Hindlimb muscle (tissue), 1 donor: ENCODE measurements at places on chromosomes 11 and 22. TPM values are rescaled to one million over a fixed set of nuclear protein-coding genes. Genes with fewer than 3 reads are reported as not detected.

Gene DGCR6L
- 60.6 TPM for polyA plus RNA-seq

Gene OR52E8
- not detected for polyA plus RNA-seq

Gene TRIM48
- not detected for polyA plus RNA-seq

Gene APOL1
- 7.0 TPM for polyA plus RNA-seq

Gene RAG1
- 6.1 TPM for polyA plus RNA-seq

Gene TOLLIP
- polyA plus RNA-seq = 33.9 TPM

DNA sequence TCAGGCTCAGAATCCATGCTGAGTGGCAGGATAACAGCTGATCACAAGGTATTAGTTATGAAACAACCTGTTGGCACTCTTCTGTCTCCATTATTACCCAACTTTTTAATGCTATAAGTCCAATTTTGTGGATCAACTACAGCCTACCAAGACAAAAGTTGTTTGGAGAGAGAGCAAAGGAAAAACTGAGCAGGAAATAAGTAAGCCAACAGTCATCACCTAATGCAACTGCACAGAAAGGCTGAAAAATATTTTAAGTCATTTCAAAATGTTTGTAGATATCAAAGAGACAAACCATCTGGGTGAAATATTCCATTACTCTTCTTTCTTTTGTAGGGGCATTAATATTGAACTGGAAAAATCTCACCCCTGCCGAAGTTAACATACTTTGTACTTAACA lies 41.6 kb downstream of the FDX1 start:
- no peak for DNase-seq

DNA sequence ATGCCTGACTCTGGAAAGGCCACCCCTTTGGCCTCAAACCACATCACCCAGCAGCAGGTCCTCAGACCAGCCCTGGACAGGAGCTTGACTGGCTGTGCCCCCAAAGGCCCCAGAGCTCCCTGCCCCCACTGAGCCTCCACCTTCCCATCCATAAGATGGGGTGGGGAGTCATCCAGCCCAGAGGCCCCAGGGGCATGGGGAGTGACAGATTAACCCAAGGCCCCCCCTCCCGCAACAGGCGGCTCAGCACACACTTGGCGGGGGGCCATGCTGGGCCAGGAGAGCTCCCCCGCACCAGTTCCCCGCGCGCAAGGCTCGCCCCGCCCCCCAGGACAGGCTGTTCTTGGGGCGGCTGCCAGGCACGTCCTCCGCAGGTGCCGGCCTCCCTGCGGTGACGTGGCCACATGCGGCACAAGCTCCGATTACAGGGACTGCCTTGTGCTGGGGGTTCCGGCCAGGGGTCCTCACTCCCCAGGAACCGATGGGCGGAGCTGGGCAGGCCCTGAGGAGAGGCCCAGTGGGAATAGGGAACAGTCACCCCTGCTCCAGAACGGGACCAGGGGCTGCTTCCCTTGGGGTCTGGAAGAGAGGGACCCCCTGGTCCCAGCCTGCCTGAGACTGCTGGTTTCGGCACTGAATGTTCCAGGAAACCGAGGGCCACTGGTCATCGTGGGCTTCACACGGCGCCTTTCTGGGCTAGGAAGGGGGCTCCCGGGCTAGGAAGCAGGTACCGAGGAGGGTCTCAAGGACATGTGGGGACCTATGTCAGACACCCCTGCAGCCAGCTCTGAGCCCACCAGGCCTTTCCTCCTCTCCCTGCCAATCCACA lies 5.1 kb upstream of the CDKN1C start:
- DNase-seq = peak; percentile 80

DNA sequence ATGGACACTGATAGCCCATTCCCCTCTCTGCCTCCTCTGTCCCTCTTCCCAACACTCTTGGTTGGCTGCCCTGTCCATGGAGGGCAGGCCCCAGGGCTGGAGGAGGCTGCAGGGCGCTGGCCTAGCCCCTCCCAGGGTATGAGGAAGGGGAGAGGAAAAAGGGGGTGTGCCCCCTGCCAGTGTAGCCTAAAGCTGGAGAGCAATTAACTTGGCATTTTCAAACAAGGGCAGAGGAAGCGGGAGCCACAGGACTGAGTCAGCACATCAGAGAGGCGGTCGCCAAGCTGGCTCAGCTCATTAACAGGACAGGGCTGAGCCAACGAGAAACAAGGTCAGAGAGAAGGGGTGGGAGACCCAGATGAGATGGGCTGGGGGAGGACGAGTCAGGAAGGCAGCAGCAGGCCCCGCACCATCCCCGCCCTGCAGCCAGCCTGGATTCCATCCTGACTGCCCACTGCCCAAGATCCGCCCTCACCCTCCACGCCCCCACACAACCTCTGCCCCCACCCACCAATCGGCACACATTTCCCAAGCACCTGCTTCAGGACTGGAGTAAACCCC lies 76.3 kb downstream of the BUD13 start:
- no peak for DNase-seq

DNA sequence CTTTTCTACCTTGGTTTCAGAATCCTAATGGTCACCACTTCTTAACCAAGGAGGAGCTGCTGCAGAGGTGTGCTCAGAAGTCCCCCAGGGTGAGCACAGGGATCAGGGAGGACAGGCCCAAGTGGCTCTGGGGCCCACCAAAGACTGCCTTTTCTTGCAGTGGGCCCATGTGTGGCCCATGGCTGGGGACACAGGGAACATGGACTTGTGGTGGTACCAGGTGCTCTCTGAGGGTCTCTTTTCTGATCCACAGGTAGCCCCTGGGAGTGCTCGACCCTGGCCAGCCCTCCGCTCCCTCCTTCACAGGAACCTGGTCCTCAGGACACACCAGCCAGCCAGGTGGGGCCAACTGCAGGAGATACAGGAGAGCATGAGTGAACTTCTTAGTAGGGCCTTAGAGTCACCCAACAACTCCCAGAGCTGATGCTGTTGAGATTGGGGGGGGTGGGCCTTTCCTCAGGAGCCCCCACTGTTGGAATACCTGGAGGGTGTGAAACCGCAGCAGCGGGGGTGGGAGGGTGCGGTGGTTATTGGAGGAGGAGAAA lies 2.0 kb downstream of the MUS81 start:
- DNase-seq = no peak

GRCh38 chr11:62217191-62217748 lies 8.8 kb downstream of the SCGB2A1 start:
- DNase-seq = no peak

DNA sequence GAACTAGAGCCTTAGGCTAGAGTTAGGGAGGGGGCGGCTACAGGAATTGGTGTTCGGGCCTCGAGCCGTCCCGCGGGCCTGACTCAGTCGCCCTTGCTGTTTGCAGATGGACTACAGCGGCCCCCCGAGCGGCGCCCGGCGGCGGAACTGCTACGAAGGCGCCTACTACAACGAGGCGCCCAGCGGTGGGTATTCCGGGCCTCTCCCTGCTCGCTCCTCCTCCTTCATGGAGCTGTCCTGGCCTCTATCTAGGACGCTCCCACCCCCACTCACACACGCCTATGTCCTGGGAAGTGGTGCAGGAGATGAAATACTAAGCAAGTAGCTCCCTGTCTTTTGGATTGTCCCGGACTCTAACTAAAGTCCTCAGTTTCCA lies 1.4 kb downstream of the MYOD1 start:
- no peak for DNase-seq

DNA sequence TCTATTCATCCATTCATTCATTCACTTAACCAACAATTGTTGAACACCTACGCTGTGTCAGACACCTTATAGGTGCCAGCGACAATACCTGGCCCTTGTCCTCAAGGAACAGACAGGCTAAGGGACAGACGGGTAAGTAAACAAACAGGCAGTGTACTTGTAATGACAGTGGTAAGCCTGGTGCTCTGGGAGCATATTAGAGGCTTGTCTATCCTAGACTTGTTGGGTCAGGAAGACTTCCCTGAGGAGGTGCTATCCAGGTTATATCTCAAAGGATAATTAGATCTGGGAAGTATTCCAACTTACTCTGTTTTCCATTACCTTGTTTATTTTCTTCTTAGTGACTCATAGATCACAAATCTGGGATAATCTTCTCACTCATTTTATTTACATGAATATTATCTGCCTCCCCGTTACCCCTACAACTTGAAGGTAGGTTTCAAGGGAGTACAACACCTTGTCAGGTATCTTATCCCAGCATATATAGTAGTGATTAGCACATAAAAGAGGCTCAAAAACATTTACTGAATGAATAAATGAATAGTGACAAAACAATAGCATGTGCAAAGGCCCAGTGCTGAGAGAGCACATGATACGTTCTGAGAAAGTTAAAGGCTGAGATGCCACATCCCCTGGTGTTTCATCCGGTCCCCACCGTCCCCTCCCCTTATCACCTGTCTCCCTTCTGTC lies 75.3 kb upstream of the NCAM1 start:
- no peak for DNase-seq

DNA sequence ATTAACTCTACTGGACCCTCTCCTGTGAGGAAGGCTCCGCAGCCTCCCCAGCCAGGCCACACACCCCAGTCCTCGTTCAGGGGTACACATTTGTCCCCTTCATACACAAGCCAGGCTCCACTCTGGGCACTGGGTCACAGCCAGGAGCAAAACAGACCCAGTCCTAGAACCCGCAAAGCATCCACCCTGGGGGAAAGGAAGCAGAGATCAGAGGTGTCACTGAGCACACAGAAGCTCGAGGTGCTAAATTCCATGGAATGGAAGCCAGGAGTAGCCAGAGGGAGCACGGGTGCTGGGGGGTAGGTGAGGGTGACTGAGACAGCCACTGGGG lies 43.6 kb upstream of the TH start:
- DNase-seq = no peak

- DNase-seq = no peak
These were observed 37.2 kb downstream of the PARVA start for GRCh38 chr11:12414611-12415010.

- DNase-seq = no peak
These were observed 36.1 kb downstream of the CCDC90B start for GRCh38 chr11:83249972-83250593.

DNA sequence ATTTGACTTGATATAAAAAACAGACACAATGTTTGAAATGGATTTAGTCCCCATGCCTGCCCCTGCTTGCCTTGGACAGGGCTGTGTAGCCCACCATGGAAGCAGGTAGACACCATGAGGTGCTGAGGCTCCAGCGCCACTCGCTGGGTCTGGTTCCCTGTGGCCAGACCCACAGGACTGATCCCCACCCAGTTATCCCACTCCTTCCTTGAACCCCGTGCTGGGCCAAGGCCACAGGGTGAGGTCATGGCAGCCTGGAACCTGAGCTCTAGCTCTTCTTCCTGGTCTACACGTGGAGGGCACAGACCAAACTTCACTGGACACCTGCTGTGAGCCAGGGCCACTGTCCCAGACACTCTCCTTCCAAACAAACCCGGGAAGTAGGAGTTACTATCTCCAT lies 42.5 kb downstream of the GAB4 start:
- DNase-seq = no peak

DNA sequence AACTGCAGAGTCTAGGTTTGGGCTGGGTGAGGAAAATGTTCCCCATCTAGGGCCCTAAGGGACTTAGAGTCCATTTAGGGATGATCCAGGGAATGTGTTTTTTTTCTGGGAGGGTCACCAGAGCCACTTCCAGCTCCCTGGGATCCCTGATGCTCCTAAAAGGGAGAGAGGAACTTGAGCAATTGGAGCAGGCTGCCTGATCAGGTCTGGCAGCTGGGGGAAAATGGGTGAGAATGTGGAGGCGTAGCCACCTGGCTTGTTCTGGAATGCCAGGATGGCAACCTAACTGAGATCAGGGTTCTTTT lies 1.2 kb downstream of the PGAP2 start:
- no peak for DNase-seq

- no peak for DNase-seq
These were observed 16.8 kb downstream of the CD5 start for GRCh38 chr11:61119055-61119454.

DNA sequence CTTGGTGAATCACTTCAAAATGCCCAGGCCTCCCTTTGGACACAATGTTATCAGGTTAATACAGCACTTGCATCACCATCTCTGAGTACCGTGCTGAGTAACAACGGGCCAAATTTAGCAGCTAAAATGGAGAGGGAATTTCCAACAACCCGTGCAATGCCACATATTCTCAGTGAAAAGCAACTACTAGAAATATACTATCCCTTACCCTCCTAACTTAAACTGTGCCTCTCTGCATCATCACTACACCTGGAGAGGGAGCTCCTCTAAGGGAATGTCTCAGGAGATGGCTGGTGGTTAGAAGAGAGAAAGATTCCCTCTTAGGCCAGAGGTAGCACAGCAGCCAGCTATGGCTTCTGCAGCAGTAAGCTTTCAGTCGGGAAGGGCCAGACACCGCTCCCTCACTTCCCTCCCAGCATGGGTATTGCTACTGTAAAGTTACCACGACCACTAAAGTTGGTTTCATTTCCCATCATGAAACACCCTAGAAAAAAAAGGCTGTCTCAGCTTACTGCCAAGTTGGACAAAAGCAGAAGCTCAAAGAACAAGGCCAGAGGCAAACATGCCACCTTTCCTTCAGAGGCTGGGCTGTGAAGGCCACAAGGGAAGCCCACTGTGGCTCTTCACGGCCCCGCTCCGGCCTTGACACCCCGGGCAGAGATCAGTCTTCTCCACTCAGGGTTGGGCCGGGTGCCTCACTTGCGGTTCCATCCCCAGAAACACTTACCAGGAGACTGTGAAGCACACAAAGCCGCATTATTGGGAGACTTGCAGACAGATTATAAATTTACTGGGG lies 3.9 kb downstream of the MAML2 start:
- peak; percentile 42 for DNase-seq

- DNase-seq = no peak
These were observed 71.8 kb upstream of the B3GAT1 start for GRCh38 chr11:134483857-134484256.

- DNase-seq = no peak
These were observed 27.6 kb upstream of the MPEG1 start for GRCh38 chr11:59240322-59240721.
